ENCODE measurements at places on chromosomes 5 and 9. TPM values are rescaled to one million over a fixed set of nuclear protein-coding genes. Genes with fewer than 3 reads are reported as not detected.

DNA sequence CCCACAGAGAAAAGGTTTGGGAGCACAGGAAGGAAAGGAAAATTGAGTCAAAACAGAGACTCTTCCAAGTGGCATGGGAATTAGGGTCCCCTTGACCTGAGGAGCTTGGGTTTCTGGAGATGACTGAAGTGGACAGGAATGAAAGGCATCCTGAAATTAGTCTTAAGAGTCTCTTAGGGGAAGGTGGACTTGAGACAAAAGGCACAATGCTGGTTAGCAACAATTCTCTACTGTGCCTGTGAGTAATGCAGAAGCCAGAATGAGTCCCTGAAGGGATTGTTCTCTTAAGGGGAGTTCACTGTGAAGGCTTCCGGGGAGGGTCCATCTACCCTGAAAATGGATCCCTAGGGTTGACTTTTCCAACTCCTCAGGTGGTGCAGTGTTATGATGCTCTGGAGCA, 58.4 kb upstream of the FOXE1 start:
- no peaks in the 10 kb centered on the region for H3K36me3 ChIP-seq
- H3K4me1 ChIP-seq, result peaks cover 9% of the 10 kb centered on the region
- H3K27me3 ChIP-seq, result no peaks in the 10 kb centered on the region
- H3K27ac ChIP-seq, result no peak overlapping the region
- H3K4me3 ChIP-seq, result no peak overlapping the region

Gene ARSI
- 5.2 TPM for total RNA-seq

Gene EGR1
- 47.8 TPM for total RNA-seq

DNA sequence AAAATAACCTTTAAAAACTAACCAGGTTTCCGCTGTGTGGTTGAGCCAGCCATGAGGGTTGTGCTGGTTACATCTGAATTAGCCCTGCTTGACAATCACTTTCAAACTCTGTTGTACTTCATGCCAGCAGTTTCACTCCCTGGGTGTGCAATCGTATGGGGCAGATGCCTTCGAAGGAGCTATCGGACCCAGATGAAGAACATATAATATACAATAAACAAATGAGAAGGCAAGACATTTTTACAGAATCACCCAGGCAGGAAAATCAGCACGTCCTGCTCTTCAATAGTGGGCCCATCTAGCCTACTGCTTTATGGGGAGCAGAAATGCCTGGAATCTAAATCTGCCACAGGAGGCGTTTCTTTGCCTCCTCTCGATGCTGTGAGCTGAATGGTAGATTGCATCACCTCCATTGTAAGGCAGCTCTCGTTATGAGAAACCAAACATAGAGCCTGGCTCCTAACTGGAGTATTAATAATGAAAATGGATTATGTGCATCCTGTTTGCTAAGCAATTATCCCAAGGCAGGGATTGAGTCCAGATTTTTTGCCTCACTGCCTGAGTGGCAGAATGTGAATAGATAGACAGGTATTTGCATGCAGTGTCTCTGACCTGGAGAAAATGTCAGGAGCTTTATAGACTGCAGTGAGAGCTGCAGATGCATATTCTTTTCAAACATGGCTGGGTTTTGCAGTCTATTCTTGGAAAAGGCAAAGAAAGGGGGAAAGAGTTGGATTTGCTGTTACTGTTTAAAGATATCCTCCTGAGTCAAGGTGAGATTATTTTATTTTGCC, 143.3 kb upstream of the SMARCA2 start:
- no peaks in the 10 kb centered on the region for H3K36me3 ChIP-seq
- H3K27ac ChIP-seq, result no peak overlapping the region
- H3K4me3 ChIP-seq, result no peak overlapping the region
- DNase-seq, result no peak
- H3K4me1 ChIP-seq, result no peaks in the 10 kb centered on the region
- no peaks in the 10 kb centered on the region for H3K27me3 ChIP-seq

Gene WNK2
- total RNA-seq, result 8.8 TPM

Gene CNTNAP3B
- total RNA-seq, result 9.2 TPM

GRCh38 chr9:114261026-114261425, 61.9 kb upstream of the ORM1 start:
- H3K36me3 ChIP-seq, result no peaks in the 10 kb centered on the region
- no peaks in the 10 kb centered on the region for H3K27me3 ChIP-seq
- DNase-seq, result no peak
- H3K4me1 ChIP-seq, result no peaks in the 10 kb centered on the region
- no peak overlapping the region for H3K27ac ChIP-seq

DNA sequence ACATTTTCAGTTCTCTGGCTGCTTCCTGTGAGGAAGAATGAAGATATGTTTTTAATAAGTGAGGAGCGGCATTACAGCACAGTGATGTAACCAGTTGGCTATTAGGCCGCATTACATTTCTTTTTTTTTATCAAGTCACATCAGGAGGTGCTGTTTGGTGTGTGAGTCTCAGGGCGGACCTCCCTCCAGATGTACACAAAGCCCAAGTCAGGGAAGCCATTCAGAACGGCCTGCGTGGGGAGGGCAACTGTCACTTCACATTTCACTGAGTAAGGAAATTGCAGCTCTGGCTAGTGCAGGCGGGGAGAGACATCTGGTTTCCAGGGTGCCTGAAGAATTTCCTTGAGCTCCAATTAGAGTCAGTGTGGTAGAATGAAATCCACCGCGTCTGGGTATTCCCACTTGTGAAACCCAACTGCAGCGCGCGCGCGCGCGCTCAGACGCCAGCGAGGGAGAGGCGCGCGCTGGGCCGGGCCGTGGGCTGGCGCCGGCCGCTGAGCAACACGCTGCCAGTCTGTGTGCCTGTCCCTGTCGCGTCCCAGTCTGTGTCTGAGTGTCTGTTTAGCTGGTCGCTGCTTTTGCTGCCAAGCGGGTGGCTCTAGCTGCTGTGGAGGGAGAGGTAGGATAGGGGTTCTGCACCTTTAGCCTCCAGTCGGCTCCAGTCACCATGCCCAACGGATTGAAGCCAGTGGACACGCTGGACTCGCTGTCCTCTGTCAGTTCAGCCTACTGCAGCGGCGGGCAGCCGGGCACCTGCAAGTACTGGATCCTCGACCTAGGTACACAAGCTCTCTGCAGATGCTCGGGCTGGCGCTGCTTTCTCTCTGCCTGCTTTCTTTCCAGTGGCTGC, 140.8 kb upstream of the OTULINL start:
- H3K36me3 ChIP-seq, result no peaks in the 10 kb centered on the region
- no peaks in the 10 kb centered on the region for H3K27me3 ChIP-seq
- H3K27ac ChIP-seq, result peak overlapping the region; percentile 84
- peak overlapping the region; percentile 40 for H3K4me3 ChIP-seq
- DNase-seq, result no peak

- no peak for DNase-seq
- H3K27me3 ChIP-seq, result no peaks in the 10 kb centered on the region
- no peak overlapping the region for H3K27ac ChIP-seq
- peaks cover 27% of the 10 kb centered on the region for H3K4me1 ChIP-seq
These were observed 12.7 kb downstream of the ABLIM3 start for GRCh38 chr5:149153751-149154610.

GRCh38 chr5:148401604-148402003, 17.8 kb downstream of the FBXO38 start:
- H3K27ac ChIP-seq, result peak overlapping the region; percentile 62
- no peak overlapping the region for H3K4me3 ChIP-seq
- H3K4me1 ChIP-seq, result no peaks in the 10 kb centered on the region
- no peaks in the 10 kb centered on the region for H3K27me3 ChIP-seq

DNA sequence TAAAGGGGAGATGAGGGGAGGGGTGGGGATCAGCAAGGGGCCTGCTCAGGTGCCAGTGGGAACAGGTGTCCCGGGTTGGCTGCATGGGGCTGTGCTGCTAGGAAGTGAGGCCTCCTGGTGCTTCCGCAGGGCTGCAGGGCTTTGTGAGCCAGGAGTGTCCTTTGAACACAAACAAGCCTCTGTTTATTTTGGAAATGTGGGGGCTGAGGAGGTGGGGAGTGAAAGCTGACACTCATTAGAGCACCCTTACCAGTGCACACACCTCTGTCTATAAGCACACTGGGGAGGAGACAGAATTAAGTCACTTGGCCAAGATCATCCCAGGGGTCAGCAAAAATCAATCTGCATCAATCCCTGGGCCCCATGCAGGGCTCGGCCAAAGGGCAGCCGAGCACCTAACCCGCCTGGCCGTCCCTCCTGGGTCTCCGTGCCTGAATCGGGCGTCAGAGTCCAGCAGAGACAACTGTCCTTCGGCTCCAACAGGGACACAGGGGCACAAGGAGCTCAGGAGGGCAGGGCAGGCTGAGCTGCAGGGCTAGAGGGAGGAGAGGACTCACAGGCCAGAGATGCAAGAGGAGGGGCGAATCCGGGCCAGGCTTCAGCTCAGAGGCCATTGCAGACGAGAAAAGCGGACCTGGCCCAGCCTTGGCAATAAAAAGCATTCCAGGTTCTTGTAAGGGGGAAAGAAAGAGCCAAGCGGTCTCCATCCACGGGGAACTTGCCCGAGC, 99.8 kb downstream of the VAV2 start:
- H3K27me3 ChIP-seq, result no peaks in the 10 kb centered on the region
- H3K36me3 ChIP-seq, result no peaks in the 10 kb centered on the region
- DNase-seq, result no peak
- H3K4me1 ChIP-seq, result no peaks in the 10 kb centered on the region

Gene ECSCR
- 1.7 TPM for total RNA-seq

Gene AHRR
- total RNA-seq, result 1.1 TPM

Gene CMYA5
- 0.11 TPM for total RNA-seq

- no peaks in the 10 kb centered on the region for H3K36me3 ChIP-seq
- H3K27ac ChIP-seq, result peak overlapping the region; percentile 93
- no peak overlapping the region for H3K4me3 ChIP-seq
- H3K4me1 ChIP-seq, result peaks cover 77% of the 10 kb centered on the region
These were observed 66.6 kb upstream of the STXBP1 start for GRCh38 chr9:127545196-127546124.

DNA sequence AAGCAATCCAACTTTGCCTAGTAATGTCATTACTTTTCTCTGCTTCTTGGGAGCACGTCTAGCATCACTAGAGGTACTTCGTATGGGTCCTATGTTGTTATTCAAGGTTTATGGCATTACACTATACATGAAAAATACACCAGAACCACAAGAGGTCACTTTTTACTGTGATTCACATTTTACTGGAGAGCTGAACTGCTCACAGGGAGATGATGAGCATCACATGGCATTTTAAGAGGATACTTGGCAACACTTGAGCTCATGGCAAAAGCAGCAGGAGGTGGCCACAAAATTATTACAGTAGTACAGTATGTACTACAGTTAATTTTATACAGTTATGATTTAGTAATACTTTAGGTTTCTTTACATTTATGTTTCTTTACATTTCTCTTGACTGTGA, 223.4 kb downstream of the PARP8 start:
- H3K4me3 ChIP-seq, result no peak overlapping the region
- DNase-seq, result no peak
- H3K4me1 ChIP-seq, result no peaks in the 10 kb centered on the region
- no peaks in the 10 kb centered on the region for H3K27me3 ChIP-seq
